ENCODE measurements at places on chromosomes 7 and 10.

DNA sequence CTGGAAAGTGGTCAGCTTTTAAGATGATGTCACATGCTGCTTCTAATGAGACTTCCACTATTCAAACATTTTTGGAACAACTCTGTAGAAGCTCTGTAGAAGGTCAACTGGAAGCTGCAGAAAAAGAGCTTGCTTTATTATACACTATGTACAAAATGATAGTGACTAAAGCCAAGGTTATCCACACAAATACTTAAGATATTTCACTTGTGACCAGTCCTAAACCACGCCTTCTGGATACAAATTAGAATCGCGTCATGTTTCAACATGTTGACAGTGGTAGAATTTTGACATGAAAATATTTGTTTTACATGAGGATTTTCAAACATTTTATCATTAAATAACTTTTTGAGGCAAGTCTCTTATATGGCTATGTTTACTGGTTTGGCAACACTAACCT, 499.6 kb upstream of the PHF14 start:
- no peak for DNase-seq

DNA sequence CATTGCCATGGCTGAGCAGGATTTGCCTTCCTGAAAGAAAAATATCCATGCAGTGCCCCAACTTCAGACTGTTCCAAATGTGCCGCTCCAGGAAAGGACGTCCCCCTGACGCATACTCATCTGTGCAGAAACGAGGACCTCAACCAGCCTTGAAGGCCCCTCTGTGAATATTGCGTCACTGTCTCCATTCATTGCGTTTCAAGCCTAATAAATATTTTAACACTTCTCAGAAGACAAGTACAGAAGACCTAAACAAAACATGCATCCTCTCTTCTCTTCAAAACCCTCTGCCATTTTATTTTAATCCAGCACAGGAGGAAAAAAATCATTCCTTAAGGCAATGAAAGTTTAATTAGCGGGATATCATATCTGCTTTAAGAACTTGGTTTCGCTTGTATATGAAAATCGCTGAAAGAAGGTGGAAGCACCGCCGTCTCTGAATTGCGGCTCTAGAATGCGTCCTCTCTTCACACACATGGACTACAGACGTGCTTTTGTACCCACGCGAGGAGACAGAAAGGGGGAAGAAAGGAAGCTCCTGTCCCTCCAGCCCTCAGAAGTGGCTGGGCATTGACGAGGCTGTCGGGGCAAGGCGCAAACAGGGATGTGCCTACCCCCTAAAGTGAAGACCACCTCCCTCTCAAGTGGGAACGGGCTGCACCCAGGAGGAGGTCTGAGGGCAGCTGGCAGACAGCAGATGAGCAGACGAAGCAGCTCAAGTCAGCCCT, 36.8 kb downstream of the RGS10 start:
- no peak for DNase-seq

DNA sequence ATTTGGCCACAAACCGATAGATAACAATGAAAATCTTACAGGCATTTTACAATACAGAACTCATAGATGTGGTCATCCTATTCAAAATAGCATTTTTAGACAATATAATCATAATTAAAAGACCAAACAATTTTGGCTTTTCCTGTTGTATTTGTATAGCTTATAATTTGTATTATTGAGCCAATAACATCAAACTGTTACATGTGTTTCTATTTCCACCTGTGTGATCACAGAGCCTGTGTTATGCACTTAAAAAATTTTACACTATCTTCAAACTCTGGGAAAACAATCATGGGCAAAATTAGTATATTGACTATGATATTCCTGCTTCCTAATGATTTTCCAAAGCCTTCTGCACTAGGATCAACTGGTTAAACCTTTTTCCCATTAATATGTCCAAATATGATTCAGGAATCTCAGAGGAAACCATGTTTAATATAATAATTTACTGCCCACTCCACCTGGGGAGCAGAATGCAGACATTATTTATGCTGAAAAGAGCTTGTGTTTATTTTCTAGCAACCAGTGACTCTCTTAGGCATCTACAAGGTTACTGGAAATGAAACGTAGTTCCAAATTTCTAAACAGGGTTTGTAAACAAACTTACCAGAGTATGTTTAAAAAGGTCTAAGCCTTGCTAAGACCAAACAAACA, 1.7 kb downstream of the RHOBTB1 start:
- DNase-seq = no peak

- peak; percentile 84 for DNase-seq
Measured at GRCh38 chr10:124520558-124521428, 59.2 kb downstream of the LHPP start.

DNA sequence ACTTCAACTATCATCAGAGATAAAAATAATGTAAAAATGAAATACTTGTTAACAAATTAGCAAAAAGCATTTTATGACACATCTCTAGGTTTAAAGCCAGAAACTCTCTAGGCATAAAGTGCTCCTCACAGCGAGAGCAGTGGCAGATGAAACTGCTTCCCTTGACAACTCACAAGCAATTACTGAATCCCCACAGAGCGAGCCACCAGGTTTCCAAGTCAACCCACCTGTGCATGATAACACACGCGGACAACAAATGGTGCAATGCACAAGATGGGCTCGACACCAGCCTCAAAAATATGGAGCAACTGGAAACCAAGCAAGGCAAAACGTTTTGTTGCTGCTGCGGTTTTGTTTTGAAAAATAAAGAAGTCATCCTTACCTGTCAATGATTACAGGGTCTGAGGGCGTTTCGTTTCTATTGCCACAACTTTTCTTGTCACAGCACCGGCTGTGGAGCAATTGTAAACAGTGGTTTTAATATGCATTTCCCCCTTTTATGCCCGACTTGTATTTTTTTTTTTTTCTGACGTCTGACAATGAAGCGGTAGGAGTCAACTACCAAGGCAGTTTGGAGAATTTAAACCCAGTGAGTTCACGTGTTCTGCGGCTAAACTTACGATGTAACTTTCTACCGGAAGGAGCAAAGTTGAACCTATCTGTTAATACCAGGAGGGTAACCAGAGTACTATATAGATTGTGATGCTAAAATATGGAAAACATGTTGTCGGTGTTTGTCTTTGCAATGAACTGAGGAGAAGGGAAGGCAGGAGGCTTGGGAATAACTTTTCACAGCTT, 7.0 kb downstream of the EBF3 start:
- no peak for DNase-seq

- DNase-seq = no peak
Measured at GRCh38 chr10:6362879-6363278, 160.1 kb downstream of the PFKFB3 start.

- no peak for DNase-seq
Measured at GRCh38 chr10:26730552-26730951, 33.1 kb downstream of the PDSS1 start.
